ENCODE measurements at places on chromosomes 2 and 18. TPM values are rescaled to one million over a fixed set of nuclear protein-coding genes. Genes with fewer than 3 reads are reported as not detected.
A peak's percentile ranks its signal among the peaks of the same experiment; 100 is the strongest.

- DNase-seq = no peak
Observed at GRCh38 chr18:4119813-4120212, 335.3 kb downstream of the DLGAP1 start.

- DNase-seq = no peak
Observed at GRCh38 chr2:132734961-132735360, 65.0 kb upstream of the LYPD1 start.

DNA sequence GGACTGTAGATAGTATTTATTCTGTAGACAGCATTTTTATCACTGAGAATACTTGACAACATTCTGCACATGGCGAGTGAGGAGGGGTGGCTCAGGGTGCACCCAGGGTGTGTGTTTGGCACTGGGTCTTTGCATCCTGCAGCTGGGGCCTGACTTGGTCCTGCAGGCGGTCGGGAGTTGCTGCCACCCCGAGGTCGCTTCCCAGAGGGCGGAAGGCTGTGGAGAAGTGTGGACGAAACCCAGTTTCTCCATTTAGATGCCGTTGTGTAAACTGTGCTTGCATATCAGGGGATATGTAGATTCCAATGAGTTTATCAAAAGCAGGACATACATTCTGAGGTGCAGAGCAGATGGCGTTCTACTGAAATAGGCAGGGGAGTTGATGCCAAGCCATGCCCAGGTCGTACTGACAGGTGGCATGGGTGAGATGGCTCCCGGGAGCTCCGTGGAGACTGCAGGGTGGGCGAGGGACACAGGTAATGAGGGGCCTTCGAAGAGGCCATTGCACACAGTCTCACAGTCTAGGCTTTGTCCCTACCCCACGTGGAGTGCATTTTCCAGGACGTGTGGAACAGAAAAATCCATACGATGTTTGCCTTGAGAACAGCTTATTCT is 74.5 kb downstream of the RTP5 start:
- no peak for DNase-seq

- peak; percentile 42 for DNase-seq
Observed at GRCh38 chr2:164839914-164840457, 1.6 kb downstream of the COBLL1 start.

DNA sequence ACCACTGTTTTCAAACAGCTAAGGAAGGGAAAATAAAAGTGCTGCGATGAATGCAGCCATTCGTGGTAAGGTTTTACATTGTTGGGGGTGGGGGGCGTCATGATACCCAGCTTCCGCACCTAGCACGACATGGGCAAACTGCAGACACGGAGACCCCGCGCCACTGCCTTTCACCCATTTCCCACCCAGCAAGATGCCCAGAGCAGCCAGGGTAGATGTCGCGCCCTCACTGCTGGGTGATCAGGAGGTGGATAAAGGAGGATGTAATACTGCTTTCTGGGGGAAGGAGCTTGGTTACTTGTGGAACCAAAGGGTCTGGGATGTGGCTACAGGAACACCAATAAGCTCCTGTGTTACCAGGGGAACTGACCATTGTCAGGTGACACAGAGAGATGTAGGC is 138.4 kb downstream of the ZNF516 start:
- DNase-seq = no peak

DNA sequence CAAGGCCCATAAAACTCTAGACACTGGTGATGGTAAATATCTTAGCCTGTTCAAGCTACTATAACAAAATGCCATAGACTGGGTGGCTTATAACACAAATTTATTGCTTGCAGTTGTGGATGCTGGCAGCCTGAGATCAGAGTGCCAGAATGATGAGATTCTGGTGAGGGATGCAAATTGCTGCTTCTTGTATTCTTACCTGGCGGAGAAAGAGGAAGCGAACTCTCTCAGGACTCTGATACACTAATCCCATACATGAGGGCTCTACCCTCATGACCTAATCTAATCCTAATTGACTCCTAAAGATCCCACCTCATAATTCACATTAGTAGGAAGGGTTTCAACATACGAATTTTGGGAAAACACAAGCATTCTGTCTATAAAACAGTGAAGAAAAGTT is 4.6 kb upstream of the IER3IP1 start:
- DNase-seq = no peak

DNA sequence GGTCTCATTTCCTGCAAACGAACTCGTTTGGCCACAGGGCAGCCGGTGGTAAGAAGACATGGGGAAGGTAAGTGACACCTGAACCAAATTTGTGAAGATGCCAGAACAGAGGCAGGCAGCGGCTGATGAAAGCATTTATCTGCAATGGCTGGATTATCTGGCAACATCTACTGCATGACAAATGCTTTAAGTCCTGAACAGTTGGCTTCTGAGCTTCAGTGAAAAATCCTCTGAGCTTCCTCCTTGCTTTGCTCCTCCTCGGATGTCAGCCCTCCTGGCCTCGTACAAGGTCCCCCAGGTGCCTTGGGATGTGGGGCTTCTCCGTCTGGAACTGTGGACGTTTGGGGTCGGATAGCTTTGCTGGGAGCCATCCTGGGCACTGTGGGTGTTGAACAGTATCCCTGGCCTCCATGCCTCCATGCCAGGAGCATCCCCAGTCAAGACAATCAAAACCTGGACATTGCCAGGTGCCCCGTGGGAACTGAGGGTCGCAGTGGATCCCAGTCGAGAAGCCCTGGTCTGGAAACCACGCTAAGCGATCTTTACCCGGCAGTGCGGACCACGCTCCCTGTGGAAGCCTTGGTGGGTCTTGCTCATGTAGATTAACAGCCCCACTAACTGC is 49.3 kb downstream of the KCNG2 start:
- DNase-seq = no peak

- no peak for DNase-seq
Observed at GRCh38 chr2:165631089-165631488, 161.6 kb downstream of the CSRNP3 start.

GRCh38 chr2:203594541-203594940 is 59.4 kb upstream of the RAPH1 start:
- no peak for DNase-seq

GRCh38 chr2:144596073-144596871 is 76.4 kb upstream of the ZEB2 start:
- DNase-seq = peak; percentile 38

DNA sequence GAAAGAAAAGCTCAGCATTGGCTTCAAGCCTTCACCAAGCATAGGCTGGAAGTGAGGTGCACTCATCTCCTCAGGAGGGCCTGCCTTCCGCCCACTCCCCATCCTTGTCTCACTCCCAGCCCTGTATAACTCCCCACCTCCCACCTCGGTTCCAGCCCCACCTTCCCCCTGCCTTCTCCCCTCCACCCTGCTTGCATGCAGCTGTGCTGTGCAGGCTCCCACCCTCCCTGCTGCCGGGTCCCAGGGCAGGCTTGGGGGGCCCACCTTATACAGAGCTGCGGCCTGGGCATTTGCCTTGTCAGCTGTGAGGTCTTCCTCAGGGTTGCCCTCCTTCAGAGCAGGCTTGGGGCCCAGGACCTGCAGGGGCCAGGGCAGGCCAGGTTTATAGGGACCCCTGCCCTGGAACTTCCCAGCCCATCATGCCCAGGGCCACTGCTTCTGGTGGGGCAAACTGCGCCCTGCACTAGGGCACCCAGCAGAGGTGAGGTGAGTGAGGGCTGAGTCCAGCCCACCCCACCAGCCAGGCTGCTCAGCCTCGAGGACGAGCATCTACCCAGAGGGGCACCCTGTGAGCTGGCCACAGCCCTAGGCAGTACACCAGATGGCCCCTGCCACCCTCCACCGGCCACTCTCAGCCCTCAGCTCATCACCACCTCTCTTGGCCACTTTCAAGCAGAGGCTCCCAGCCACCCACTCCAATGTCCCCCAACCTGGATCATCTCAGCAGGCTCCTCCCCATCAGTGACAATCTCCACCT is 11.6 kb downstream of the CAPG start:
- no peak for DNase-seq

GRCh38 chr2:7887441-7887840 is 794.4 kb upstream of the ID2 start:
- no peak for DNase-seq

DNA sequence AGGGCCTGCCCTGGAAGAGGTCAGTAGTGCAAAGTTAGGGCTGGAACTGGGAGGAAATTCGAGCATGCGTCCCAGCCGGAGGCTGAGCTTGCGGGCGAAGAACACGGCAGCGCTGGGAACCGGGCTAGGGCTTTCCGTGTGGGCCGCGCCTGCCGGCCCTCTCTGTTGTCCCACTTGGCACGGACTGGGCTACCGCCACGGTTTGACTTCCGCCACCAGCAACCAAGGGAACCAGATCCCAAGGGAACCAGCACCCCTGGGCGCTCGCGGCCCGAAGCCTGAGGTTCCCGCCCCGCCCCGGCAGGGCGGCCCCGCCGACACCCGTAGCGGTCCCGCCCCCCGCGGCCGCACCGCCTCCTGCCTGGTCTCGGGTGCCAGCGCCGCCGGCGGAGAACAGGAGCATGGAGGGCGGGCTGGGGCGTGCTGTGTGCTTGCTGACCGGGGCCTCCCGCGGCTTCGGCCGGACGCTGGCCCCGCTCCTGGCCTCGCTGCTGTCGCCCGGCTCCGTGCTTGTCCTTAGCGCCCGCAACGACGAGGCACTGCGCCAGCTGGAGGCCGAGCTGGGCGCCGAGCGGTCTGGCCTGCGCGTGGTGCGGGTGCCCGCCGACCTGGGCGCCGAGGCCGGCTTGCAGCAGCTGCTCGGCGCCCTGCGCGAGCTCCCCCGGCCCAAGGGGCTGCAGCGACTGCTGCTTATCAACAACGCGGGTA is at the start of gene SPR:
Gene SPR (plus strand): TSS at position 377 of the 708 bp plus-strand sequence. CDS start 25 bp downstream, at position 402.
- peak; percentile 85 for DNase-seq

GRCh38 chr18:62037989-62038778 is 145.4 kb upstream of the RNF152 start:
- no peak for DNase-seq

DNA sequence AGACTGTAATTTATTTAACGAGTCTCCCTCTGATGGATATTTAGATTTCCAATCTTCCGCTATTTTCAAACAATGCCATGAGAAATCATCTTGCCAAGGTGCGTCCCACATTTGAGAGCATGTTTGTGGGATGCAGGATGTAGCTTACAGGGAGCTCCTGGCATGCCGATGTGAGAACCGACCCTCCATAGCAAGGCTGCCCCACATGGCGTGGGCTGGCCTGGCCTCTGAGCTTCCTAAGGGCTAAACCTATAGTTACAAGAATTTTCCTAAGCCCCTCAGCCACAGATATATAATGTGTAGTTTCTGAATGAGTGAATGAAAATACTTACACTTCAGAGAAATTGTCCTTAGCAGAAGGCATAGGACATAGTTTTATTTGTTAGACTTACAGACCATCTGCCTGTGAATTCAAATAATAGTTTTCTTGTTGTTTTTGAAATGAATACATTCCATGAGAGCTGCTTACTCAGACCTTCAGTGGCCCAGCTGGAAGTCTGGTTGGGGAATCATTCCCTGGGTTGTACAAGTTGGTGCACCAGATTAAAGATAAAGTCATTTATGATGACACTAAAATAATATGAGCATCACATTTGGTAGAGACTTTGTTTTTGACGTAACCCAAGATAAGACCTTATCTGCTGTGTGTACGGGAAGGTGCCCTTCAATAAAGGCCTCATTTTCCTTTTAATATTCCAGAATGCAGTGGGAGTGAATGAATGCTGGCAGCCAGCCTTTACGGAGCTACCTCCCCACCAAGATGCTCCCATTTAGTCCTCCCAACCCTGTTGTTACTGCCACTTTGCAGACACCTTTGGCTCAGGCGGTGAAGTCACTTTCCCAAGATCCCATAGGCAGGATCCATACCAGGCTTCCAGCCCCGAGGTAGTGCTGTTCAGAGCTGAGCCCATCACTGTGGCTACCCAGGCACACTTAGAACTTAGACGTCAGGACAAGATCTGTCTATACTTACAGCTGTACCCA is 107.1 kb downstream of the GLI2 start:
- DNase-seq = no peak

DNA sequence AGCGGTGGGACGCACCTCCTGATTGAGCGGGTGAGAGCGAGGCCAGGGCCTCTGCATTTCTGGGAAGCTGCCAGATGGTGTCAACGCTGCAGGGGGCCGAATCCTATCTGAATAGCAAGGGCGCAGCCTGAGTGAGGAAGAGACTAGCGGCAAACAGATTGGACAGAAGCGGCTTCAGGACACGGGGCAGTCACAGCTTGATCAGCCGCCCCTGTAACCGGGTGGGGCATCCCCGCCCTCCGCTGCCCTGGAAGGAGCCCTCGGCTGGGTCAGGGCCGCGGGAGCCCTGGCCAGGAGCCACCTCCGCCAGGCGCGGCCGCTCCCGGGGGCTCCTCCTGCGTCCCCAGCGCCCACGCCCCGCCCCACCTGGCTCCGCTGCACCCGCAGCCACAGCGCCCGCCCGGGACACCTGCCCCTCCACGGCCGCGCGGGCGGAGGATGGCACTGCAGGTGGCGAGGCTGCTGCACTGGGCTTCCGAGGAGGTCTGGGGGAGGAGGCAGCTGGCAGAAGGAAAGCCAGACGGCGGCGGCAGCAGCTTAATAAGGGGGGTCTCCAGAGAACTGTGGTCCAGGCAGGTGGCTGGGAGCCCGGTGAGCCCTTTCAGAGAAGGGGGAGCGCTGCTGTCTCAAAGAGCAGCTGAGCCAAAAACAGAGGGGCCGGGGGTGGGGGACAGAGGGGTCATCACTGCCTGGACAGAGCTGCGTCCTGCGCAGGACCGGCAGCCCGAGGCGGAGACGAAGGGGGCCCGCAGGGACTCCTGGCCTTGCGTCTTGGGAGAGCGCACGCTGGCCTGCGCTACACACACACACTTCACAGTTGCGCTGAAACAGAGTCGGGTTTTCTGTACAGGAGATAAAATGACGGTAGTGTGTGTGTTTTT is 18.8 kb upstream of the SOX11 start:
- peak; percentile 29 for DNase-seq

- no peak for DNase-seq
Observed at GRCh38 chr2:176039375-176039774, 37.3 kb upstream of the LNPK start.

DNA sequence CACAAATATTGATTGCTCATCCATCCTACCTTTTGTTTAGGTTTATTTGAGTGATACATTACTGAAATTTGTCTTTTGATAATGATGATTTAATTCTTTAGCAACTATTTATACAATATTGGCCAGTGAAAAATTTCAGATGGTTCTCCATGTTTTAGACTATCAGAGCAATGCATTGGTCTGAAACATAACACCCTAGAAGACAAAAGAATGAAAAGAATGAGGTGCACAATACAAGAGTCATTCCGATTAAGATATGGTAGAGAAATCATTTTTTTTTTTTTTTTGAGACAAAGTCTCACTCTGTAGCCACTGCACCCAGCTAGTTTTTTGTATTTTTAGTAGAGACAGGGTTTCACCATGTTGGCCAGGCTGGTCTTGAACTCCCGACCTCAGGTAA is 197.4 kb upstream of the FAM98A start:
- no peak for DNase-seq

- DNase-seq = peak; percentile 82
Observed at GRCh38 chr2:2663401-2664036, 332.4 kb upstream of the MYT1L start.

GRCh38 chr2:203697190-203697589 is 9.2 kb upstream of the CD28 start:
- no peak for DNase-seq

The PLEKHH2 gene
- total RNA-seq = 0.51 TPM

The DRC1 gene
- not detected for total RNA-seq

The CFC1 gene
- not detected for total RNA-seq

The RNF125 gene
- total RNA-seq = 0.57 TPM

The ABCG5 gene
- total RNA-seq = not detected

The MLPH gene
- total RNA-seq = 53.1 TPM

The ALPI gene
- total RNA-seq = not detected

The UGT1A10 gene
- total RNA-seq = 8.2 TPM

The ABCG8 gene
- not detected for total RNA-seq

The HAT1 gene
- total RNA-seq = 91.9 TPM

The CROCC2 gene
- not detected for total RNA-seq

The COL6A3 gene
- total RNA-seq = 296 TPM

The SLC9A4 gene
- not detected for total RNA-seq

Measured in Daoy (cell line).